Activated CD8-positive, alpha-beta T cell treated with anti-CD3 and anti-CD28 coated beads for 36 hours (primary cell): ENCODE measurements at places on chromosomes 1 and 21.

GRCh38 chr1:168243636-168244212 is 17.9 kb downstream of the SFT2D2 start:
- peak; percentile 21 for DNase-seq

DNA sequence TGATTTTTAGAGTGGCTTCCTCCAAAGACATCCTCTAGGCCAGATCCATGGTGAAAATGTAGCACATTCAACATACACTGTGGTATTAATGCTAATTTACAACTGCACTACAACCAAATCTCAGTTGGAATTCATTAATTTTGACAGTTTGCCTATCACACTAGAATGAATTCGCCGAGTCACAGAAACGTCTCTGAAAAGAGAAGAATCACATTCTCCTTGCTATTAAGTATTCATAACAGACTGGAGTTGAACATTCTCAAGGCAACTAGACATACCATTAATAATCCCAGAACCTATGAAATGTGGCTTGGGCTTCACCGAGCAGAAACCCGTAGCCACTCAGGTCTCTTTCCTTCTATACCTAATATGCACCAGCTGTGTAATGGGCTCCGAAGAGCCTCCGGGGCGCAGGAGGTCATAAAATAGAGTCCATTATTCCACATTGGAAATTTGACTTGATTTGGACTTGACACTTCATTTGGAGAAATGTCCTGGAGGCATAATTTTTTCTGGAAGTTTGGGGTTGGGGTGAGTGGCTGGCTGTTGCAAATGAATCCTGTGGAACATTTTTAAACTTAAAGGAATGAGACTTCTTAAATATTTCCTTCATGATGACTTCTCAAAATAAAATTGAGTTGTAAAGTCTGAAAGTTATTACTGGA is 117.1 kb downstream of the DSCAM start:
- DNase-seq = no peak

DNA sequence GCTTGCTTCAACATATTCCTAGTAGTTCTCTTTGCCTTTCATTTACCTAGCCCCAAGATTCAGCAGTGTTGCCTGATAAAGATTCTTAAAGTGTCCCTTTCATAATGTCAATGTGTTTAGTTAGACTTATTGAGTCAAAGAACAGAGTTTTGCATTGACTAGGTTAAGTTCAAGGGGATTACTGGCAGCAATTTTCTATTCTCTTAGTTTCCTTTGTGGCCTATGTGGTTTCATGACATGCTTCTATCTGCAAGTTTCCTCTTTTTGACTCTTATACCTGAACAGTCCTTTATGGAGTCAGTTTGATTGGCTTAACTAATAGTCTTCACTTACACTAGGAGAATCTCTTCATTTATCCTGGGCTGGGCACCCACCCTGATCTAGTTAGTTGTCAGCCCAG is 151.3 kb downstream of the ADGRL4 start:
- no peak for DNase-seq

DNA sequence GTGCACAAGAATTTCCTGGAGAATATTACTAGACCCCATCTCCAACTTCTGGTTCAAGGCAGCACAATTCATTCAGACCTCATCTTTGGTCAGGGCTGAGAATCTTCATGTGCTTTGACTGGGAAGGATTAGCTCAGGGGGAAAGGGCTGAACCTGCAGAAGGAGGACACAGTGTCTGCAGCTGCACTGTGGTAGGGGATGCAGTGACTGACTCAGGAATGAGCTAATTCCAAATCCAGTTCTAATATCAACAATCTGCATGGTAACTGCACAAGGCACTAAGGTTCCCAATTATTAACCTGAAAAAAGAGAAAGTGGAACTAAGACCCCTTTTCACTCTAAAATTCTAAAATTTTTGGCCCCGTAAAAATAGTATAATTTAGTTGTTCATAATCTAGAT is 31.6 kb downstream of the TTLL7 start:
- no peak for DNase-seq

DNA sequence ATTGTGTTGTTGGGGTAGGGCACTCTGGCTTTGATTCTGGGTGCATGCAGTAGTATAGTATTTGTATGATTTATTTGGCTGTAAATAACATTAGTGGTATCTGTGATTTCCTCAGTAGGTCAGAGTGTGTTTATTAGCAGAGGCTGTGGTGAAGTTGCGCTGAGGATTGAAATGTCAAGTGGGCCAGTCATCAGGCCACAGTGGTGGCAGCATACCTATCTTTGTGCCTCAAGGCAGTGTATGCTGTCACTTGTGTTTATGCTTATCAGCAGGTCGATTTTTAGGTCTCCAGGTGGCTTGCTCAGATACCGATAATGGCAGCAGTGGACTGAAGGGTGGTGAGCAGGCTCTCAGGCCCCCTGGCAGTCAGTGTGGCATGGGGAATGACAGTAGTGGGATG is 11.3 kb downstream of the LY9 start:
- DNase-seq = peak; percentile 47

GRCh38 chr1:94992161-94992560 is 65.3 kb upstream of the CNN3 start:
- DNase-seq = no peak

DNA sequence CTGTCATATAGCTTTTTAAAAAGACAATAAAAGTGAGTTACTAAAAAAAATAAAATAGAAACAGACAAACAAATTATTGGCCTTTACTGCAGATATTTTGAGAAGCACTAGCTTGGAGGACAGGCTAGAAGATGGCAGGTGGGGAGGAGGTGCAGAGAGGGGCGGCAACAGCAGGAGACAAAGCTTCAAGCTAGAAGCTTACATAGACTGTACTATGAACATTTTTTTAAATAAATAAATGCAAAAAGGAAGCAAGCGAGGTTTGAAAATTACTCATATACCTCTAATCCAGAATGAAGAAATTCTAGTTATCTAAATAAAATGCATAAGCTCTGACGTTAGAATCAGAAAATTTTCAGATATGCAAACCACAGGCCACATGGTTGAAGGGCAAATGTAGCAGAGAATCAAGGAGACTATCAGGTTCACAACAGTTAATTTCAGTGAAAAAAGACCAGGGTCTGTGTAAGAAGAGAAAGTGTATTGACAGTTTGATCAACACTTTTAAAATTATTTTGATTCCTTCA is 54.9 kb downstream of the NRIP1 start:
- no peak for DNase-seq

DNA sequence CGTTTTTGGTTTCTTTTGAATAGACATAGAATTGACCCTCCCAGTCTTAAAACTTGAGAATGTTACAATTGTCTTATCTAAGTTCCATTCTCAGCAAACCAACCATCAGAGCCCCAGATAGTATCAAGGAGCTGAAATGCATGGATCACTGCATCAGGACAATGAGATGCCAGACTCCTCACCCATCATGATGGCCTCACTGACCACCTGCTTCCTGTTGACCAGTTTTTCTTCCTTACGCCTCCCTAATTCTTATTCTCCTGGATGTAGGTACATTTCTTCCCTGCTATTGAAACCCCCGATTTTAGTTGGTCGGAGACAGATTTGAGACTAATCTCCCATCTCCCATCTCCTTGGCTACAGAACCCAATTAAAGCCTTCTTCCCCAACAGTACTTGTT is 17.7 kb downstream of the MATN1 start:
- no peak for DNase-seq

- DNase-seq = no peak
These were observed 126.1 kb downstream of the CACHD1 start for GRCh38 chr1:64595871-64596515.

DNA sequence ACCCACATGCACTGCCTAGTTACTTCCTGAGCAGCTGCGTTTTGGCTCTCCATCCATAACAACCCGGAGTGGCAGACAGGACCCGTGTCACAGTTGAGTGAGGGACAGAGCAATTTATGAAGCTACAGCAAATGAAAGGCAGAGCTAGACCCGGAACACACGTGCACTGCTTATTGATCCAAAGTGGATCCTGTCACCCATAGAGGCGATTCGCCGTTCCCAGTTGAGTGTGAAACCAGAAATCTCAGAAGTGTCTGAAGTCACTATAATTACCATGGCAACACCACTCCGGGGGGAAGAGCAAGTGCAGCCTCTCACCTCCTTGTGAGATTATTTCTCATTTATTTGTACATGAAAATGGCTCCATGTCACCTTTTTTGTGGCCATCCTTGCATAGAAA is 365.2 kb downstream of the DSCAM start:
- DNase-seq = no peak

GRCh38 chr1:73744985-73745384 is 453.0 kb downstream of the LRRIQ3 start:
- DNase-seq = no peak

- DNase-seq = no peak
These were observed 119.7 kb downstream of the C1orf21 start for GRCh38 chr1:184506481-184506880.

DNA sequence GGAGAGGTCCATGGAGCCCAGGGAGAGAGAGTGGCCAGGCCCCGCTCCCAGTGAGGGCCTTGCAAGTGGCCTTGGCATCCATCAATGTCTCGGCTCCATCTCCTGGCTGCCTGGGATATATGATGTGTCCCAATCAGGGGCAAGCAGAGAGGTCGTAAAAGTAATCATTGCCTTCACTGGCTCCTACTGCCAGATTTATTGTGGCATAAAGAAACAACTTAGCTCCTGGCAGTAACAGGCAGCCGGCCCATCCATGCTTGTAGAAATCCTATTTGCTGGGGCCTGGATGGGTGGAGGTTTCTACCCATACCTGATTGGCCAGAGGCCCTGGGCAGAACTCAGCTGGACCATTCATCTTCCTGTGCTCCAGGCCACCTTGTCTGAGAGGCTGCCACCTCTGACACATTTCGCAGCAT is 272.6 kb downstream of the MATN1 start:
- no peak for DNase-seq

DNA sequence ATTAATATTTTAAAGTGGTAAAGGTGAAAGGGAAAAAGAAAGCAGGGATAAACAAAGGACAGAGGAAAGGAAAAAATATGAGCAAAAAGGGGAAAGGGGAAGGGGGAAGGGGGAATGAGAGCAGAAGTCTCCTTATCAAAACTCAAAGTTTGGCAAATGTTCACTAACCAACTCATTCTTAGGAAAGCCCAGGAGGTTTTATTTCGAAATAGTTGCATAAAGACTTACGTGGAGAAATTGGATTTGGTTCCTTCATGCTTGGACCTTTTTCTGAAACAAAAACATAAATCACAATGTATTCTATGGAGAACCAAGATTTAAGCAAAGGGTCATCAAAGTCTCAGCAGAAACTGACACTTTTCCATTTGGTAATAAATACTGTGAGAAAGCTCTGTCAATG is 188.1 kb downstream of the TGFBR3 start:
- no peak for DNase-seq

DNA sequence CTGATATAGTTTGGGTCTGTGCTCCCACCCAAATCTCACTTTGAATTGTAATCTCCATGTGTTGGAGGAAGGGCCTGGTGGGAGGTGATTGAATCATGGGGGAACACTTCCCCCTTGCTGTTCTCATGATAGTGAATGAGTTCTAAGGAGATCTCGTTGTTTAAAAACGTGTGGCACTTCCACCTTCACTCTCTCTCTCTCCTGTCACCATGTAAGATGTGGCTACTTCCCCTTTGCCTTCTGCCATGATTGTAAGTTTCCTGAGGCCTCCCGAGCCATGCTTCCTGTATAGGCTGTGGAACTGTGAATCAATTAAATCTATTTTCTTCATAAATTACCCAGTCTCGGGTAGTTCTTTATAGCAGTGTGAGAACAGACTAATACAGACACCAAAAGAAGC is 40.4 kb downstream of the FRRS1 start:
- DNase-seq = no peak

- no peak for DNase-seq
These were observed 18.8 kb downstream of the PIK3C2B start for GRCh38 chr1:204475656-204476432.

- DNase-seq = no peak
These were observed 168.0 kb upstream of the NR5A2 start for GRCh38 chr1:199859491-199859933.

GRCh38 chr1:147542569-147542897 is 1.2 kb downstream of the BCL9 start:
- peak; percentile 36 for DNase-seq

DNA sequence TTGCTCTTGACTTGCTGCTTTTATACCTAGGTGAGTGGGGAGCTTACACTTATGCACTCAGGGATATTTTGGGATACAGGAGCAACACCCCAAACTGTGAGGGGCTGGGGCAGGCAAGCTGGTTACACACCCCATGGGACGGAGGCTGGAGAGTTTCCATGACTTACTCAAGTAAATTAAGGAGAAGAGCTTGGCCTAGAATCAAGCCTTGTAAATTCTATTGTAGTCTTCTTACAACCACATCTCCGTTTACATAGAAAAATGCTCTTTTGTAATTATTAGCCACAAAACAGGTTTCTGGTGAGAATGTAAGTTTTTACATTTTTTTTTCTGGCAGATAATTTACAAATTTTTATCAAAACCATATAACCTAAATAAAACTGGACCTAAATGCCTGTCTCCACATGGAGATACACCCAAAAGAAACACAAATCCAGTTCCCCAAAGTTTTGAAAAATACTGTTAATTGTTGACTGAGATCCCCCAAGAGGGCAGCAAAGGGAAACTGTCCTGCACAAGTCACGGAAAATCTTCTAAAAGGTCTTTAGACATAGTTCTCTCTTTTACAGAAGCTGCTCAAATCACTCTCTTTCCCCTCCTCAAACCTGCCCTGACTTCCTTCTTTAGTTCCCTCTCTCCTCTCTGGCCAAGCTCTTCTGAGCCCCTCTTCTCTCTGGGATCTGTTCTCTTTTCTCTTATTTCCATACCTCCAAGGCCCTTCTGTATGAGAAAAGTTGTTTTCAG is 134.0 kb downstream of the HIVEP3 start:
- no peak for DNase-seq

GRCh38 chr1:201016211-201016651 is 7.3 kb downstream of the KIF21B start:
- DNase-seq = no peak

GRCh38 chr1:39538531-39539251 is 37.9 kb downstream of the PABPC4 start:
- no peak for DNase-seq

- no peak for DNase-seq
These were observed 29.7 kb downstream of the NPHP4 start for GRCh38 chr1:5962265-5963105.

DNA sequence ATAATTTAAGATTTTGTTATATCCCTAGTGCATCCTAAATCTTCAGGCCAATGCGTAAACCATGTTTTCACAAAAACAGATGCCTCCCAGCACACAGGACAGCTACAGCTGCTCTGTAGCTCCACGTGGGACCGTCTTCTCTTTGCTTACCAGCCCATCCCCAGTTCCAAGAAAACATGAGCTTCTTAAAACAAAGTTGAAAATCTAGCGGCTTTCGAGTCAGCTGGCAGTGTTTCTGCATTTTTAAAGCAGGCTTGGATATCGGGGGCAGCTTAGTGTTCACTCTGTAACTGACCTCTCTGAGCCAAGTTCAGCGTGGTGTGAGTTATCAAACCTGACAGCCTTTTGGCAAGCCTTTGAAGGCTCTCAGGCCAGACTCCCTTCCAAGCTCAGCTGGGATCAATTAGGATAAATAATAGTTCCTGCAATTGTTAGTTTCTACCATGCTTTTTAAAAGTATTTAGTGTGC is 881.5 kb downstream of the LTN1 start:
- no peak for DNase-seq

- no peak for DNase-seq
These were observed 5.9 kb upstream of the ASAP3 start for GRCh38 chr1:23489842-23490241.
